ENCODE measurements at places on chromosomes 16 and 17.

DNA sequence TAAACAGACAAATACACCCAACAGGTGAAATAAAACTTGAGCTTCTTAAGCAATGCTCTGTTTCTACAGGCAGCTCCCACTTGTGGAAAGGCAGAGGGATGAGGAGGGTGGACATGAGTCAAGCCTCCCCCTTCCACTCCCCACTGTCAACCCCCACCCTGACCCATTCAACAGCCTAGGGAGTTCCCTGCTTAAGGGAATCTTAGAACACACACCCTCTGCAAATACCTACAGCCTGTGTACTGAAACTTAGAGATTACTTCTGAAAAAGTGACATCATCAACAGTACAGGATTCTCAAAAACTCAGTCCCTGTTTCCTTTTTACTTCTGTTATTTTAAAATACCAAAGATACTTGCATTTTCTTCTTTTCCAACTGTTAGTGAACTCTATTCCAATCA is 345.4 kb downstream of the SOX9 start:
- no peak for DNase-seq

DNA sequence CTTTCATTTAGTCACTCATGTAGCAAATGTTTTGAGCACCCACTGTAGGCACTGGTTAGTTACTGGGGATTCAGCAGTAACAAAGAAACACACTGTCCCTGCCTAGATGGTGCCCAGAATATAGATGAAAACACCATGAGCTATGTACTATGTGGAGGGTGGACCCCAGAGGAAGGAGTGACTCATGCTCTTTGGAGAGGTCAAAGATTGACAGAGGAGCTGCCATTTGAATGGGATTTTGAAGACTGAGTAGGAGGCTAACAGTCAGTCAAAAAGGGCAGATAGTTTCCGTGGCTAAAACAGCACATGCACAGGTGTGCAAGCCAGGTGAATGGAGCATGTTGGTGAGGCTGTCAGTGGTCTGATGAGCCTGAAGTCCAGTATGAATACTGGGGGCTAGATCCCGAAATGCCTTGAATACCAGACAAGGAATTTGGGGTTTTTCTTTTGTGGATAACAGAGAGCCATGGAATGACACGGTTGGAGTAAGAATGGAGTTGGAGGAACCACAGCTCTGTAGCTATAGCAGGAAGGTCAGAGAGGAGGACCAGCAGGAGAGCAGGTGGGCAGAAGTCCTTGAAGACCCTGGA is 6.1 kb downstream of the IL21R start:
- no peak for DNase-seq

- DNase-seq: no peak
Observed at GRCh38 chr16:79348521-79349306, 251.8 kb downstream of the MAF start.

GRCh38 chr16:67406111-67406971 is 9.9 kb downstream of the ZDHHC1 start:
- no peak for DNase-seq

DNA sequence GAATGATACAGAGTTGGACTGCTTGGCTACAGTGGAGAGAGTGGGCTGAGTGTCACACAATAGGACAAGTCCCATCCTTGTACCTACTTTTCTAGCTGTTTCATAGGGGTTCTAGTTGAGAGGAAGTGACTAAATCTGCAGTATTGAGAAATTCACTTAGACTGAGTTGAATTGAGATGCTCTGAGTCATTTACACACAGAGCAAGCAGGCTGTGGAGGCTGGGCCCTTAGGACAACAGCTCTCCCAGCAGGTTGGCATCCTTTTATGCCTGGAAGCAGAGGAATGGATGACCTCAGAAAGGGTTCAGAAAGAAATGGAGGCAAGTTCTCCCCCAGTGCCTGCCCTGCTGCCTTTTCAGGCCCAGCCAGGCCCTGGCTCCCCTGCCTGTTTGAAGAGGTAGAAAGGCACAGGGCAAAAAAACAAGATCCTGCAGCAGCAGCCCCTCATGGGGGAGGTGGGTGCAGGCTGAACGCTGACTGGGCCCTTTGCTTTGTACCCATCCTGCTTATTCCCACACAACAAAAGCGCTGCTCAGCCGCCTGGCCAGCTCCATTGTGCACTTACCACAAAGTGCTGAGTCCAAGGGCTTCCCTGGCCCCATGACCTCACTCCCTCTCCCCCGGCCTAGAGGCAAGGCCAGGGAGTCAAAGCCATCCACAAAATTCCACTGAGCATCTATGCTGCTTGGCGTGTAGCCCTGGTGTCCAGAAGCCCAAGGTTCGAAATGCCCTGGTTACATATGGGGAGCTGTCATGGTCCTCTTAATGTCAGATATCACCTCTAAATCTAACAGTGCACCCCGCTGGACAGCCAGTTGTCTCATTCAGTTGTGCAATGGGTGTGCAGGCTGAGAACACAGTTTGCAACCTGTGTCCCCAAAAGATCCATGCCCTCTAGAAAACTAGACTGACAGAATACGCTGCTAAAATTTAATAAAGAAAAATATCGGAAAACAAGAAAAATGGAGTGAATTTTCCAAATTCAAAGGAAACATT is 5.4 kb upstream of the CRYBA1 start:
- DNase-seq: peak; percentile 80

DNA sequence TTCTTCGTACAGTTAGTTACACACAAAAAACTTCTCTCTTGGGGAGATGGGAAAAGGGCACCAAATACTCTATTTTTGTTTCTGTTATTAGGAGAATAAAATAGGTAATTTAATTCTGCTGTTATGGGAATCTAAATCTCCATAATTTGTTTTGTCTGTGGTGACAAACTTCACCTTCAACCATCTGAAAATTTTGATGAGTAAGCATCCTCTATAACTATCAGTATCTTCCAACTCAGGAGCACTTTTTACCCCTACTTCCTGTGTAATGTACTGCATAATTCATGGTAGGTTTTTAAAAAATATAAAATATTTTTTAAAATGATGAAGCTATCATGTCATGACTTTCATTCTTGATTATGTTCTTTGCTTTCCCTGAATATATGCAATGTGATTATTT is 33.6 kb upstream of the CNTNAP4 start:
- no peak for DNase-seq

DNA sequence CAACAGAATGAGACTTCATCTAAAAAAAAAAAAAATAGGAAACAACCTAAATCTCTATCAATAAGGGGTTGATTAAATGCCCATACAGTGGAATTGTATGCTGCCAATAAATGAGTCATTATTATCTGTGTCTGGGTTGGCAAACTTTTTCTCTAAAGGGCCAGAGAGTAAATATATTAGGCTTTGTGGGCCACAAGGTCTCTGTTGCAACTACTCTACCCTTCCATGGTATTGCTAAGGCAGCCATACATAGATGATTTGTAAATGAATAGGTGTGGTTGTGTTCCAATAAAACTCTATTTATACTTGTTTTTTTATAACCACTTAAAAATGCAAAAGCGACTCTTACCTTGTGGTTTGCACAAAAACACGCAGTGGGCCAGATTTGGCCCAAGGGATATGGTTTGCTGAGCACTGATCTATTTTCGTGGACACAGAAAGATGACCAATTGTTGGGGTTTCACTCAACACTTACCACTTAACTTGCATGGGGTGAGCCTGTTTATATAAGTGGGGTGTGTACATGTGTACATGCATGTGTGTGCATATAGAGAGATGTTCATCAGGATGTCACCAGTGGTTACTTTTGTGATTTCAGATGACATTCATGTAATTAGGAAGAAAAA is 12.4 kb upstream of the IL4R start:
- DNase-seq: no peak

DNA sequence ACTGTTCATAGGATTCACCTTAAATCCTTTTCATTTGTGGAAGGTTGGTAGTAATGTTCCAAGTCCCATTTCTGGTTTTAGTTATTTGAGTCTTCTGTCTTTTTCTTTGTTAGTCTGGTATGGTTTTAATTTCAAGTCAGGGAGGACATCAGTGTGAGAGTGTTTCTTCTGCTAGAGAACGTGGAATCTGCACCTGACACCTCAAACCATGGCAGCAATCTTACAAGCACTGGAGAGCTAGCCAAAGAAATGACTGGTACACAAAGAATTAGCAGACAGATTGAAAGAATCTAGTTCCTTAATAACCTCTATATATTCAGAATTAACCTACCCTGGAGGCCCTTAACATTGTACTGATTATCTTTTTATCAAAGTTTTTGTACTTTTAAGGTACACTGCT is 50.2 kb downstream of the CHCT1 start:
- no peak for DNase-seq

GRCh38 chr16:67474551-67475455 is 6.2 kb downstream of the ATP6V0D1 start:
- DNase-seq: no peak

GRCh38 chr16:74944466-74944865 is 40.5 kb downstream of the WDR59 start:
- no peak for DNase-seq

- DNase-seq: no peak
Observed at GRCh38 chr16:57818377-57819064, 16.2 kb upstream of the KIFC3 start.

GRCh38 chr17:1171953-1172352 is 7.8 kb downstream of the ABR start:
- DNase-seq: no peak

DNA sequence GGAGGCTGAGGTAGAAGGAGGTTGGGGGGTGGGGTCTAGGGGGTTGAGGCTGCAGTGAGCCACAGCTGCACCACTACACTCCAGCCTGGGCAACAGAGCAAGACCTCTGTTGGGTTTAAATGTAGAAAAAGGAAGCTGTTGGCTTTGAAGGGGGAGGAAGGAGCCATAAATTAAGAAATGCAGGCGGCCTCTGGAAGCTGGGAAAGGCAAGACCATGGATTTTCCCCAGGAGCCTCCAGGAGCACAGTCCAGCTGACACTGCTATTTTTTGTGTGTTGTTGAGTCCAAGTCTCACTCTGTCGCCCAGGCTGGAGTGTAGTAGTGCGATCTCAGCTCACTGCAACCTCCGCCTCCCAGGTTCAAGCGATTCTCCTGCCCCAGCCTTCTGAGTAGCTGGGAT is 15.9 kb downstream of the LITAF start:
- DNase-seq: no peak

GRCh38 chr16:30813821-30814189 is 26.8 kb upstream of the ZNF629 start:
- DNase-seq: no peak

DNA sequence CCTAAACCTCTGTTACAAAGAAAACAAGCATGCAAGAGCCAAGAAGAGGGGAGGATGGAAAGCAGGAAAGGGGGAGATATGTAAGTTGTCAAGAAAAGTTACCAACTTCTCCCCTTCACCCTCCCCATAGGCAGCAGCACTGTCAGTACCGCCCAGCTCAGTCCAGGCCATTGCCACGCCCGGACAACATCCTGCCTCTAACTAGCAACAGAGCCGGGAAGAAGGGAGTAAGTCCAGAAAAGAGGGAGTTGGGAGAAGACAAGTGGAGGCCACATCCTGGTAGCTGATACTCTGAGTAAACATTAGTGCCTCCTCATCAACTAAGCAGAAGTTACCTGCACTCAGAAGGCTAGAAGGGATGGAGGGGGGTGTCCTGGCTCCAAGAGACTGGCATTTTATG is 113.6 kb downstream of the SMG6 start:
- DNase-seq: no peak

DNA sequence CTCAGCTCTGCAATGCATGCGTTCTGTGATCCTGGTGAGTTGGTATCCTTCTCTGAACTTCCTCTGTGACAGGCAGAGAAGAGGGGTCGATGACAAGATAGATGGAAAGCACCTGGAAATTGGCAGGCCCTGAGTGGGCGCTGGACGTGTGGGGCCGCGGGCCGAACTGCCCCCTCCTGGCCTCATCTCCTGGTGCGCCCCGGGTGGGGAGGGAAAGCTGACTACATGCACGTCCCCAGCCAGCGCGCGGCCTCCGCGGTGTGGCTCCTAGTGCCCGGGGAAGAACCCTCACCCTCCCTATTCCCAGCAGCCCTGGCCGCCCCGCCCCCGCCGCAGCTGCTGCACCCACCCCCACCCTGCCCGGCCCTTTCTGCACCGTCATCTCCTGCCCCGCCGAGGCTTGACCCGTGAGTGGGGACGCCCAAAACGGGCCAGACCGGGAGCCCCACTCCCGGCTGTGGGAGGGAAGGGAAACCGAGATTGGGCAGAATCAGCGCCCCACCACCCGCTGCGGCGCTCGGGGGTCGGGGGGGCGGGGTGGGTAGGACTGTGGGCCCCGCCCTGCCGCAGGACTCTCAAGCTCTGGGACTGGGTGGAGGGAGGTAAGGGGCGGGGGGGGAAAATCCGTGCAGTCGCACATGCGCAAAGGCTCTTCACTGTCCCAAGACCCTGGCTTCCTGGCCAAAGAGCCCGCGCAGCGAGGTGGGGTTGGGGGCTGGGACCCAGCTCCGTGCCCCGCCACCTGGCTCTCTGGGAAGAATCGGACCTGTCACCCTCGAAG is at the start of gene NOL3:
Gene NOL3 (plus strand): TSS at position 371 of the 781 bp plus-strand sequence.
- DNase-seq: no peak
